ENCODE measurements at places on chromosomes 11 and 22.

DNA sequence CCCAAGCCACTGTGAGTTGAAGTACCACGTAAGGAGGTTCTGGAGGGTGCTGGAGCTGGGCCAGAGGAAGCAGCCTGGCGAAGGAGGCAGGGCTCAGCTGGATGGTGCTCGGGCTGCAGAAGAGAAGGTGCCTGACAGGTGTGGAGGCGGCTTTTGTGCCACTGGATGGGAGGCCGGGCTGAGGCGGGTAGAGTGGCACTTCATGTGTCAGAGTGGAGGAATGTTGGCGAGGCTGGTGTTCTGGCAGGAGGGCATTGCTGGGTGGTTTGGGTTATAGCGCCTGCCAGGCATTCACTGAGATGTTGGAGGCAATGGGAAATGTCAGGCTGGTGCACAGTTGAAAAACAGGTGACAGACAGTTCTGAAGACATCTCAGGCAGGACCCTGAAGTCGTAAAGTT, 24.2 kb downstream of the UBE2L3 start:
- no peak for DNase-seq

DNA sequence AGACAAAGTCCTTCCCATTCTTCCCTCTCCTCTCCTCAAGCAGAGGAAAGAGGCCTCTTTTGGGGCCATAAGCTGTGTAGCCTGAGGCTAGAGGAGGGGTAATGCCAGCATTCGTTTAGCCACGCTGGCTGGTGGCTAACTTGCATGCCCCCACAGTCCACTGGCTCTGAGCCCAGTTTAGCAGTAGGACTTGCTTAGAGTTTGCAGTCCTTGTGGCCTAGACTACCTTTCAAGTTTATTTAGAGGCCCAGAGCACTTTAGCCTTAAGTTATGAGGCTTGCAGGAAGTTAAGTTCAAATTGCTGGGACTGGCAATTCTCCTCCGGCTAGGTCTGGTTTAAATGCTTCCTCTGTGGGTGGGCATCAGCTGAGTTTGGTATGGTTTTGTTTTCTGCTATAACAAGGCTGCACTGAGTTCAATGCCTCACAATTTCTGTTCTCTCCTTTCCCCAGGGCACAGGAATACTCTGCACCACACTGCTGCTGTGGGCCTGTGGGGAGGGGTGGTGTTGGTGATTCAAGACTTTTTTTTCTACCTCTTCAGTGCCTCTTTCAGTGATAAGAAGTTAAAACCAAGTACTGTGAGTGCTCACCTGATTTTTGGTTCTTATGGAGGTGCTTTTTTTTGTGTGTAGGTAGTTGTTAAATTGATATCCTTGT, 281.0 kb upstream of the C11orf87 start:
- no peak for DNase-seq

- DNase-seq, result peak; percentile 84
Observed at GRCh38 chr22:26568207-26568706, 21.7 kb downstream of the TPST2 start.

DNA sequence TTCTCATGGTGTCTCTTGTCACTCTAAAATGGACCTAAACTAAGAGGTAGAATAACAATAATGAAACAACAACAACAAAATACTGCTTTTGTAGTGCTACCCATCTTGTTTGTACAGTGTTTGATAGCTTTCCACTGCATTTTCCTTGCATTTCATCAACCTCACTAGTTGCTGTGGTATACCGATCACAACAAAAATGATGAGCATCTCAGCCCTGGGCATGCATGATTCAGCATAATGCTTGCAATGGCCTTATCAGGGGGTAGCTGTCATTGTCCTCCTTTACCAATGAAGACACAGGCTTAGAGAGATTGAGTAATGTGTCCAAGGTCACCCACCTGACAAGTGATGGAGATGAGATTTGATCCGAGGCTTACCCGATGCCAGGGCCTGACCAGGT, 682.5 kb downstream of the NTM start:
- DNase-seq, result peak; percentile 64

DNA sequence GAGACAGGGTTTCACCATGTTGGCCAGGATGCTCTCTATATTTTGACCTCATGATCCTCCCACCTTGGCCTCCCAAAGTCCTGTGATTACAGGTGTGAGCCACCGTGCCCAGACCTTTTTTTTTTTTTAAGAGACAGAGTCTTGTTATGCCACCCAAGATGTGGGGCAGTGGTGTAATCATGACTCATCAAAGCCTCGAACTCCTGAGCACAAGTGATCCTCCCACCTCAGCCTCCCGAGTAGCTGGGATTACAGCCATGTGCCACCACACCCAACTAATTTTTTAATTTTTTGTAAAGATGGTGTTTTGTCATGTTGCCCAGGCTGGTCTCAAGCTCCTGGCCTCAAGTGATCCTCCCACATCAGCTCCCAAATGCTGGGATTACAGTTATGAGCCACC, 37.9 kb downstream of the IZUMO1R start:
- DNase-seq, result no peak

Measured in EH (cell line).